ENCODE measurements at places on chromosomes 6 and 20. TPM values are rescaled to one million over a fixed set of nuclear protein-coding genes. Genes with fewer than 3 reads are reported as not detected.
A peak's percentile ranks its signal among the peaks of the same experiment; 100 is the strongest.

DNA sequence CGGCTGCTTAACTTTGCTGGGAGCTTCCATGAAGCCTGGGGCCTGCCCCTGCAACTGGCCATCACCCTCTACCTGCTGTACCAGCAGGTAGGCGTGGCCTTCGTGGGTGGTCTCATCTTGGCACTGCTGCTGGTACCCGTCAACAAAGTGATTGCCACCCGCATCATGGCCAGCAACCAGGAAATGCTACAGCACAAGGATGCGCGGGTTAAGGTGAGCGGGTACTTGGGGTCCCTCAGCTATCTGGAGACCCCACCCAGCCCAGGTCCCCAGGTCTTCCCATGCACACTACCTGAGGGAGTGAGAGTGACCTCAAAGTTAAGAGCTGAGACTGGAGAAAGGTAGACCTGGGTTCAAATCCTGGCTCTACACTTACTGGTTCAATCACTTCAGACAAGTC, 5.8 kb downstream of the ABCC10 start:
- H3K27ac ChIP-seq: no peak overlapping the region
- no peaks in the 10 kb centered on the region for H3K27me3 ChIP-seq
- DNase-seq: no peak
- no peak overlapping the region for H3K4me3 ChIP-seq

DNA sequence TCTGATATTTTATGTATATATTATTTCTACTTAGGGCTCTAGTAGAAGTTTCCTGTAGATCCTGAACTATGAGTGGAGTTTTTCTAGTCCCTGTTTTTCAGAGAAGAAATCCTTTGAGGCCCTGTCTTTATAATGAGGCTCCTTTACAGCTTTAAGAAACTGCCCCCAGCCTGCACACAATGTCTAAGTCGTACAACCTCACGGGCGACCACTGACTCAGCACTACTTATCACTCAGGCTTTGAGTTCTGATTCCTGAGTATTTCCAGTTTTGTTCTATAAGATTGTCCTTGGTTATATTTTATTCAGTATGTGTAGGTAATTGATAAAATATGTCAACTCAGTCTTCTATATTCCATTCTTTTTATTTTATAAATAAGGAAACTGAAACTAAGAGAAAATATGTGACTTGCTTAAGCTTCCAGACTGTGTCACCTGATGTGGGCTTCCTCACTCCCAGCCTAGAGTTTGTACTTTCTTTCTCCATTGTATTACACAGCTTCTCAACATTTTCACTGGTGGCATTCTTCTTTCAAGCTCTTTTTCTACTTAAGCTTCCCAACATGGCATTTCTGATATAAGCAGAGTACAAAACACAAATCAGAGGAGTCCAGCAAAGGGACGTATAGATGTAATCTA, 167.0 kb downstream of the TBX18 start:
- H3K27ac ChIP-seq: no peak overlapping the region
- H3K4me1 ChIP-seq: no peaks in the 10 kb centered on the region
- H3K27me3 ChIP-seq: no peaks in the 10 kb centered on the region
- H3K36me3 ChIP-seq: no peaks in the 10 kb centered on the region
- no peak overlapping the region for H3K4me3 ChIP-seq

GRCh38 chr6:144320741-144321140, 35.6 kb downstream of the UTRN start:
- H3K27ac ChIP-seq: peak overlapping the region; percentile 62
- no peaks in the 10 kb centered on the region for H3K36me3 ChIP-seq
- no peak for DNase-seq
- peaks cover 24% of the 10 kb centered on the region for H3K4me1 ChIP-seq
- peak overlapping the region; percentile 57 for H3K4me3 ChIP-seq

DNA sequence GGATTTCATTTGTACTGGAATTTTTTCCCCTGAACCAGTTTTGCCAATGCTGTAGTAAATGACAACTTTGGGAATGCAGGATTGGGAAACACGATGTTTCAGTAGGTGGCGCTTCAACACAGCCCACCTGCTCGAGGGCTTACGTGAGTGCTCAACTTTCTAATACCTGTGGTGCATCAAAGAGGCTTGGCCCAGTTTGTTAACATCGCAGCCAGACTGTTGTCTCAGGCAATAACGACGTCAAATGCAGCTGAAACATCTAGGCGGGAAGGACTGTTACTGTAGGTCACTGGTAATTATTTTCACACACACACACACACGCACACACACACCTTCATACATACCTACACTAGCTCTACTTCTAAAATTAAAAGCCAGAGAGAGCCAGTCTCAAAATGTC, 815.5 kb upstream of the SLC35B3 start:
- no peaks in the 10 kb centered on the region for H3K27me3 ChIP-seq
- H3K36me3 ChIP-seq: no peaks in the 10 kb centered on the region
- peaks cover 9% of the 10 kb centered on the region for H3K4me1 ChIP-seq
- DNase-seq: no peak
- peak overlapping the region; percentile 72 for H3K27ac ChIP-seq

DNA sequence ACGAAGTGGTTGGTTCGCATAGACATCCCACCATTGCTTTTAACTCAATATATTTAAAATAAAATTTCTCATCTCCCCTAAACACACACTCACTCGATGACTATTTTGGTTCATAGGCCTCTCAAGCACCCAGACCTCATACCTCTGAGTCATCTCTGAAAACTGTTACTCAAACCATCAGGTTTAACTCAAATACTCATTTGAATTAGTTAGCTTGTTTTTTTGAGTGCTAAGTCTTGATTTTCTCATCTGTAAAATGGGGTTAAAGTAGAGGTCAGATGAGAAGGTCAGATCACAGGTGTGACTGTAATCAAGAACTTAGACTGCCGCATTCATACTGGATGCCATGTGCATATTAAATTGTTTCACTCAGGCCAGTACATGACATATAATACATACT, 243.9 kb upstream of the TENT5A start:
- no peaks in the 10 kb centered on the region for H3K27me3 ChIP-seq
- no peak overlapping the region for H3K4me3 ChIP-seq
- no peak for DNase-seq
- H3K27ac ChIP-seq: no peak overlapping the region
- H3K4me1 ChIP-seq: peaks cover 15% of the 10 kb centered on the region
- no peaks in the 10 kb centered on the region for H3K36me3 ChIP-seq

GRCh38 chr20:22691369-22692118, 107.2 kb upstream of the FOXA2 start:
- H3K27me3 ChIP-seq: peaks cover 13% of the 10 kb centered on the region
- peak; percentile 84 for DNase-seq
- no peaks in the 10 kb centered on the region for H3K36me3 ChIP-seq
- H3K4me3 ChIP-seq: no peak overlapping the region
- peaks cover 6% of the 10 kb centered on the region for H3K4me1 ChIP-seq

GRCh38 chr20:62961799-62962198, 9.3 kb downstream of the SLC17A9 start:
- no peaks in the 10 kb centered on the region for H3K36me3 ChIP-seq
- no peak for DNase-seq
- H3K27me3 ChIP-seq: no peaks in the 10 kb centered on the region
- H3K4me1 ChIP-seq: no peaks in the 10 kb centered on the region
- no peak overlapping the region for H3K4me3 ChIP-seq

DNA sequence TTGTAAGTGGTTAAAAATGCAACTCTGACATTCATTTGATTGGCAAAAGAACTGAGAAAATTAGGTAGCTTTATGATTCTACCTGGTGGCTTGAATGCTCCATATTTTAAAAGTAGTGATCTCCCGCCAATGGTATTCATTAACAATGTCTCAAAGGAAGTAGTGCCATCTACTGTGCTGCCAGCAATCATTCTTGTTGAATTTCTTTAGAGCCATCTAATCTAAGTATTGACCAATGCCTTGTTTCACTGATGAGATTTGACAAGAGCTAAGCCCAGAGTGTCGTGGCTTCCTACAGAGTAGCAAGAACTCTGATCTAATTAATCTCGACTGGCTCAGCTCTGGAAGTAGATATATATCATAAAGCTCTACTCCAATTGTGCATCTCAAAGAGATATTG, 696.7 kb downstream of the C6orf118 start:
- H3K4me1 ChIP-seq: no peaks in the 10 kb centered on the region
- no peak overlapping the region for H3K27ac ChIP-seq
- no peaks in the 10 kb centered on the region for H3K27me3 ChIP-seq
- no peaks in the 10 kb centered on the region for H3K36me3 ChIP-seq
- H3K4me3 ChIP-seq: no peak overlapping the region

GRCh38 chr6:56868687-56869086, 86.2 kb upstream of the BEND6 start:
- H3K36me3 ChIP-seq: no peaks in the 10 kb centered on the region
- no peaks in the 10 kb centered on the region for H3K27me3 ChIP-seq
- peaks cover 13% of the 10 kb centered on the region for H3K4me1 ChIP-seq
- DNase-seq: no peak
- H3K4me3 ChIP-seq: no peak overlapping the region

GRCh38 chr6:130975325-130975724, 87.7 kb downstream of the EPB41L2 start:
- DNase-seq: no peak
- H3K27me3 ChIP-seq: no peaks in the 10 kb centered on the region
- no peak overlapping the region for H3K27ac ChIP-seq
- peaks cover 13% of the 10 kb centered on the region for H3K4me1 ChIP-seq
- no peaks in the 10 kb centered on the region for H3K36me3 ChIP-seq

- no peak overlapping the region for H3K27ac ChIP-seq
- no peaks in the 10 kb centered on the region for H3K27me3 ChIP-seq
- no peak for DNase-seq
- H3K4me3 ChIP-seq: no peak overlapping the region
- H3K4me1 ChIP-seq: peaks cover 47% of the 10 kb centered on the region
These were observed 5.8 kb downstream of the CITED2 start for GRCh38 chr6:139368661-139369060.

- H3K4me3 ChIP-seq: peak within 1 kb of the TSS; percentile 96
- H3K27ac ChIP-seq: peak within 1 kb of the TSS; percentile 94
- DNase-seq: peak; percentile 70
- H3K27me3 ChIP-seq: no peaks in the 10 kb centered on the region
- H3K4me1 ChIP-seq: peaks cover 21% of the 10 kb centered on the region
These were observed at the start of gene STXBP5 for GRCh38 chr6:147204060-147204785. TSS of gene STXBP5 (plus strand) at chr6:147204417. CDS start at chr6:147204533, 116 bp downstream.

DNA sequence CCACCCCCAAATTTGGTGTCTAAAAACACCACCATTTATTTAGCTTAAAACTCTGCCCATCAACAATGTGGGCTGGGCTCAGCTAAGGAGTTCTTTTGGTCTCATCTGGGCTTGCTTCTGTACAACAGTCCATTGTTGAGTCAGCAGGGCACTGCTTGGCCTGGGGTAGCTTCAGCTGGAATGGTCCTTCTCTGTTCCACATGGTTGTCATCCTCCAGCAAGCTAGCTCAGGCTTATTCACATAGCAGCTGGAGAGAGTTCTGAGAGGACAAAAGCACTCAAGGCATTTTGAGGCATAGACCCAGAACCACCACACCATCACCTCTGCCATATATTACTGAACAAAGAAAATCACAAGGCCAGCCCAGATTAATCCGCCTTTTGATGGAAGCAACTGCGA, 95.6 kb upstream of the ISM1 start:
- no peak for DNase-seq
- H3K27ac ChIP-seq: no peak overlapping the region
- no peaks in the 10 kb centered on the region for H3K27me3 ChIP-seq
- peaks cover 15% of the 10 kb centered on the region for H3K4me1 ChIP-seq
- H3K36me3 ChIP-seq: peaks cover 3% of the 10 kb centered on the region

DNA sequence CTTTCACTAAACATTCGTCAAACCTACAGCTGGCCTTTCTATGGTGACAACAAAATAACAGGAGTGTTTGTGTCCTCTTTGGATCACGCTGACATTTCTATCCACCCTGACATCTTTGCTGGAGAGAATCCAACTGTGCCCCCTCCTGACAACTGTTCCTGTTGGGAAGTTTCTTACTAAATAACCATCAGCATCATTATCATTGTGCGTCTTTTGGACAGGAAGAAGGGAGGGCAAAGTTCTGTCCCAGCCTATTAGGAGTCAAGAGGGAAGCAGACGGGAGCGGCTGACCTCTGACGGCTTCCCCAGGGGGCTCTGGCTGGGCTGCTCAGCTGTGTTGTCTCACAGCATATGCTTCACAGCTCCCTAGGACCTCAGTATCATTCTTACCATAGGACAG, 195.9 kb upstream of the SULF2 start:
- peaks cover 53% of the 10 kb centered on the region for H3K4me1 ChIP-seq
- H3K4me3 ChIP-seq: no peak overlapping the region
- DNase-seq: no peak
- no peak overlapping the region for H3K27ac ChIP-seq

DNA sequence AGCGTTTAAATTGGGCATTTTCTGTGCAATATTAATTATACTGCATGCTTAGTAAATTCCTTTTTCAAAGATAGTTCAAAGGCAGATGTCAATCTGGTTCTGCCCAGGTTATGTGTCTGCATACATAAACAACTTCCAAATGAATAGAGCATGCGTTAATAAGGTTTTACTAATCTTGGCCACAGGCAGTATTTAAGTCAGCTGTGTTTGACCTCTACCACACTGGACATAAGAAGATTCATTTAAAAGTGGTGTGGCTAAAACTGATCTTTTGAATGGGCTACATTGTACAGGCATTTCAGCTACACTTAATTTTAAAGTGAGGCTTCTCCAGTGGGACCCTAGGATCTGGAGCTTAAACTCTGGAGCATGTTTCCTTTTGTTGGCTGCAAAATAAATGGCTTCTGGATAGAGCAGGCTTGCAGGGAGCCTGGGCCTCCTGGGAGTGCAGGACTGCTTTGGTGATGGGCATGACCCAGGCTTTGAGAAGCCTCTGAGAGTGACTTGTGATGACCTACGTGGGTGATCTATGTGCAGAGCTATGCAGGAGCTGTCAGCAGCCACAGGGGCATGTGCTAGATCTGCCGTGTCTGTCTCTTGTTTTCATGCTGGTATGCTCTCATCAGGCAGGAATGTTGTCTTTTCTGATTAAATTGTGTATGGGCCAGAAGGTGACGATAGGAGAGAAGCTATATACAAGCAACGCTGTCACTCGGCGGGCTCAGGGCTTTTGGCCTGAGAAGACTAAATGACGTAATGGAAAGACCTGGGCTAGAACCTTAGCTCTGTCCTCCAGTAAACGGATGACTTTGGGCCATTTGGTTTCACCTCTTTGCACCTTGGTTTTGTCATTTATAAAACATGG, 331.2 kb downstream of the QKI start:
- peak overlapping the region; percentile 0 for H3K4me3 ChIP-seq
- H3K36me3 ChIP-seq: no peaks in the 10 kb centered on the region
- no peaks in the 10 kb centered on the region for H3K27me3 ChIP-seq
- DNase-seq: no peak

DNA sequence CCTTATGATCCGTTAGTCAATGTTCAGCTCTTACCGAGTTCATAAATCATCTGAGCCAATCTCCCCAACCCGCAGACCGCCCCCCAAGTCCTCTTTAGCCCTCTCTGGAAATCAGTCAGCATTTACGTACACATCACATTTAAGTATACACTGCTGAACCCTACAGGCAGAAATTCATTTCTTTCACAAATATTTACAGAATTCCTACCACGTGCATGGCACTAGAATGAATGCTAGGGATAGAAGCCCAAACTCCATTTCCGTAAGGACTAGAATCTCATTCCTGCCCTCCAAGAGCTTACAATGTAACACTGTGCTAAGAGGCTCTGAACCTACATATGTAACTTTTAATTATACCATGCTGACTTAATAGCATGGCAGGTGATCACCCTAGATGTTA, 1.8 kb downstream of the OSER1 start:
- H3K36me3 ChIP-seq: peaks cover 14% of the 10 kb centered on the region
- H3K4me3 ChIP-seq: peak overlapping the region; percentile 96
- DNase-seq: no peak
- no peaks in the 10 kb centered on the region for H3K27me3 ChIP-seq
- H3K27ac ChIP-seq: peak overlapping the region; percentile 99
- peaks cover 48% of the 10 kb centered on the region for H3K4me1 ChIP-seq

UBR2 gene
- 28.1 TPM for total RNA-seq

MAK gene
- total RNA-seq: 0.43 TPM

RBPJL gene
- not detected for total RNA-seq

NRSN1 gene
- 0.17 TPM for total RNA-seq

HIVEP2 gene
- total RNA-seq: 12.3 TPM

GPLD1 gene
- 3.8 TPM for total RNA-seq

HLA-DQA2 gene
- total RNA-seq: not detected

MEP1A gene
- total RNA-seq: 3.6 TPM

NKAIN2 gene
- 1.7 TPM for total RNA-seq

EEF1A2 gene
- 20.5 TPM for total RNA-seq

MAN1A1 gene
- 52.2 TPM for total RNA-seq

HLA-DQB1 gene
- 12.8 TPM for total RNA-seq
